ENCODE measurements at places on chromosomes 1 and 21. TPM values are rescaled to one million over a fixed set of nuclear protein-coding genes. Genes with fewer than 3 reads are reported as not detected.

GRCh38 chr1:151817353-151817730, 12.1 kb upstream of the LINGO4 start:
- DNase-seq: no peak

GRCh38 chr21:45336870-45337269, 49.2 kb upstream of the POFUT2 start:
- DNase-seq: no peak

DNA sequence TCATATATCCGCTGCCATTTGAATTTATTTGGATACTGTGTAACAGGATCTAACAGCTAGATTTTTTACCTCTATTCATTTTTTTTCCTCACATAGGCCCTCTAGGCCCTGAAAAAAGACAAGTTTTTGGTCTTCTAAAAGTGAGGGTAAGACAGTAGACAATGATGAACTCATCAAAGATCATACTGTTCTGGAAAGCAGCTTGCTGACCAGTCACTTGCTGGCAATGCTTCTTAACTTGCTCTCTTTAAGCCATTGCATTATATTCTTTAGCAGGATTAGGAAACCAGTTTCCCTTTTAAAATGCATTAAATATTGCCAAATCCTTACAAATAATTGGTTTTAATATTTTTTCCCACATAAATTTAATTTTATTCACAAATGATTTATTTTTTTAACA, 65.5 kb downstream of the SYT14 start:
- no peak for DNase-seq

- no peak for DNase-seq
These were observed 845.6 kb downstream of the ADGRL2 start for GRCh38 chr1:82646336-82646735.

Gene GJA8
- not detected for total RNA-seq

- DNase-seq: no peak
These were observed 937 bp downstream of the PODN start for GRCh38 chr1:53062708-53063591.

DNA sequence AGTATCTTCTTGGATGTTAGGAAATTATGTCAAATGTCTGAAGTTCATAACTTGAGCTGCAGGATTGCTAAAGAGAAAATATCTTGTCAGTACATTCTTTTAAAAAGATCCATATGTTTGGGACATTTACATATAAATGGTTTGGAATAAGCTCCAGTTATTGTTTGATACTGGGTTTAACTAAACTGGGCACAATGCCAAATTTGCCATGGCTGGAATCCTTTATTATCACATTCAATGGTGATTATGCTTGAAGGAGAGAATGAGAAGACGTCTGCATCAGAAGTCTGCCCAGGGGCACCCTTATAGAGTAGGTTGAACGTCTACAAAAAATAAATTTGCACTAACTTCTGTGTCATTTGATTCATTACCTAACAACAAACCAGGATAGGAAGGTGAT, 652.5 kb downstream of the AMY1C start:
- no peak for DNase-seq

Gene SPATA45
- not detected for total RNA-seq

DNA sequence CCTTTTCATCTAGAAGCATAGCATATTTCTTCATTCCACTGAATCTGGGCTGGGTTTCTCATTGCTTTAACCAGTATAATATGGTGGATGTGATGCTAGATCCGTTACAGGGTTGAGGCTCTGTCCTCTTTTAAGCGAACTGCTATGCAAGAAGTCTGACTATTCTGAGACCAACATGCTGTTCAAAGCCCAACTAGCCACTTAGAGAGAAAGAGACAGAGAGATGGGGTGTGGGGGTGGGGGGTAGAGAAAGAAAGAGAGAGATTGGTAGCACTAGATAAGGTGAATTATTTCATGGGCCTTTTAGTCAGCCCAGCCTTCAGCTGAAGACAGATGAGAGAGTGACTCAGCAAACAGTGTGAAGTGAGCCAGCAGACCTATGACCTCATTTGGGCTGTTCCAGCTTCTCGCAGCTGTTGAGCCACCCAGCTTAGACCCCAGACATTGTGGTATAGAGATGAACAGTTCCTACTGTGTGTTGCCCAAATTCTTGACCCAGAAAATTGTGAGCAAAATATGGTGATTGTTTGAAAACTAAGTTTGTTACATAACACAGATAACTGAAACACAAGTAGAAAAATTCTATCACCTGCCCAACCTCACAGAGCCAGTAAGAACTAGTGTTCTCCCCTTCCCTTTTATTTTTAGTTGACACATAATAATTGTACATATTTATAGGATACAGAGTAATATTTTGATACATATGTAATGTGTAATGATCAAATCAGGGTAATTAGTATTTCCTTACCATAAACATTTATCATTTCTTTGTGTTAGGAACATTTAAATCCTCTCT, 40.7 kb upstream of the PRKACB start:
- DNase-seq: no peak

DNA sequence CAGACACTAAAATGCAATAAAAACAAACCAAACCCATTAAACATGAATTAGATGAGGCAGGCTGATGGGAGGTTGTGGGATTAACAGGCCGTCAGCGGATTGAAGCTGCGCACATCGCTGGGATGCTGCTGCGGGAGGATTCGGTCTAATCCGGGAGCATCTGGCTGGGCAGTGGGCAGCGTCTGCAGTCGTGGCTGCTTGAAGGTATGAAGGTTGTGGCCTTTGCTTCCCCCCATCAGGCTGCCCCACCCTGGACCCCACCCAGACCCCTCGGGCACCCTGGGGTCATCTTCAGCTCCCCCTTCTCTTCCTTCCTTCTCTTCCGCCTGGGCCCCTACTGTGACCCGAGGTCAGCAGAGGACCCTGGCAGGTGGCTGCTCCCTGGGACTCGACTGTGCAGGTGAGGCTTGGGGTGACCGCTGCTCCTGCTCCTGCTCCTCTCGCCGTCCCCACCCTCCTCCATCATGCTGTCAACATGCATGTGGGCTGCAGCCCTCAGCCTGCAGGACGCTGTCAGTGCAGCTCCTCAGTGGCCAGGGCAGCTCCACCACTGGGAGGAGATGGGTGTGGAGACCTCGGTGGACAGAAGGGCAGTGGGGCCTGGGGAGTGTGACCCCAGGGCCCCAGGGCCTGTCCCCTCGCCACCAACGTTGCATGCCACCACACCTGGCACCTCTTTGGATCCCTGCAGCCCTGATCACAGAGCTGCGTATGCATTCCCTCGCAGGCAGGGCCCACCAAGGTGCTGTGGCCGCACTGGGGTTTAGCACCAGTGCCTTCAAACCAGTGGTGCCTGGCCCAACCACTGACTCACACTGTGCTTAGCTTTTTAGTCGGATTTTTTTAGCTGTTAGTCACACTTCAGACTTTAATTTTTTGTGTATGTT, 112.2 kb upstream of the COL6A1 start:
- DNase-seq: no peak

DNA sequence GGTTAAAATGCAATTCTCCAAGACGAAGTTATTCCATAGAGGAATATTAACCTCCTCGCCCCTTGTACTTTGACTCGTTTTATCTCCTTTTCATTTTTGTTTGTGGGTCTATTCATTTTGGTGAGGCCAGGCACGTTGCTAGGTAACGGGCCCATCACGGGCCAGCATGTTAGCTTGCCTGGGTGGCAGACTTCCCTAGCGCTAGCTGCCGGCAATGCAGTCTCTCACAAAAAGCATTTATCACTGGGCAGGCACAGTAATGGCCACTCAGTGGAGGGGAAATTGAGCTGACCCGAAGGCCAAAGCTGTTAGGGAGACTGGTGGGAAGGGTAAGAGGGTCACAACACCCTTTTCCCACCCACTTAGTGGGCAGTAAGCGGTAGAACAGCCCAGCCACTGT, 234.4 kb upstream of the FOXD3 start:
- DNase-seq: no peak

Gene BEND5
- 0.95 TPM for total RNA-seq

GRCh38 chr1:195466639-195467038, 1141.6 kb downstream of the KCNT2 start:
- no peak for DNase-seq

Gene FHAD1
- 0.50 TPM for total RNA-seq

GRCh38 chr1:174028495-174028894, 6.3 kb upstream of the RC3H1 start:
- DNase-seq: no peak

Gene RNF186
- total RNA-seq: not detected

Gene ADAMTSL4
- total RNA-seq: 0.19 TPM
